ENCODE measurements at places on chromosomes 4 and X.

DNA sequence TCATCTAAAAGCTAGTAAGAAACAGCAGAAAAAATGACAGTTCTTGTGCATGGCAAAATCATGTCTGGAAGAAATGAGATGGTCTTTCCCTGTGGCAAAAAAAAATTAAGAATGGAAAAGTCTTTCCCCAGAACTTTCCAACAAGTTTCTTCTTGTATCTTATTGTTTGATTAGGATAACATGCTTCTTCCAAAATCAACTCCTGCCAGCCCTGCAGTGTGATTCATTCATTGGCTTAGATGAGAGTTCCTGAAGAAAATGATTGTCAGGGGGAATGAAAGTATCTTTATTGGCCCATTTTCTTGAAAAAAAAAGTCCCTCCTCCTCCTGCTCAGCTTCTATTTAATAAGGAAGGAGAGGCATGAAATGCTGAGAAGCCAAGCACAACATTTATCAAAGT lies 407.7 kb downstream of the ARAP2 start:
- DNase-seq, result no peak

- no peak for DNase-seq
Observed at GRCh38 chr4:82890528-82890900, 439 bp downstream of the SEC31A start.

GRCh38 chrX:36445566-36445965 lies 526.0 kb downstream of the CFAP47 start:
- no peak for DNase-seq

DNA sequence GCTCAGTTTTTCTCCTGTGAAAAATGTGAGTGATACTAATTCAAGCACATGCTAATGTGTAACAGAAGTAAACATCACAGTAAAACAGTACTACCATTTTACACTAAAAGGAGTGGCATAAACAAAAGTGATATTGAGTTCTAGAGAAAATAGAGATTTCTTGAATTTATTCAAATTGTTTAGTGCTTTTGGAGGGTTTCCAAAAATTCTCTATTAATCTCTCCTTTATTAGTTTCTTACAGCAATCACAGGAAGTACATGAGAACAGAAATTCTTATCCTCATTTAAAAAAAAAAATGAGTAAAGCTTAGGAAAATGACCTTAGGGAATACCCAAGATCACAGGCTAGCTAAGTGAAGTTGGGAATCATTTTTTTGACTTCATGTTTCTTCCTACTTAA lies 459.7 kb upstream of the GALNTL6 start:
- DNase-seq, result no peak

DNA sequence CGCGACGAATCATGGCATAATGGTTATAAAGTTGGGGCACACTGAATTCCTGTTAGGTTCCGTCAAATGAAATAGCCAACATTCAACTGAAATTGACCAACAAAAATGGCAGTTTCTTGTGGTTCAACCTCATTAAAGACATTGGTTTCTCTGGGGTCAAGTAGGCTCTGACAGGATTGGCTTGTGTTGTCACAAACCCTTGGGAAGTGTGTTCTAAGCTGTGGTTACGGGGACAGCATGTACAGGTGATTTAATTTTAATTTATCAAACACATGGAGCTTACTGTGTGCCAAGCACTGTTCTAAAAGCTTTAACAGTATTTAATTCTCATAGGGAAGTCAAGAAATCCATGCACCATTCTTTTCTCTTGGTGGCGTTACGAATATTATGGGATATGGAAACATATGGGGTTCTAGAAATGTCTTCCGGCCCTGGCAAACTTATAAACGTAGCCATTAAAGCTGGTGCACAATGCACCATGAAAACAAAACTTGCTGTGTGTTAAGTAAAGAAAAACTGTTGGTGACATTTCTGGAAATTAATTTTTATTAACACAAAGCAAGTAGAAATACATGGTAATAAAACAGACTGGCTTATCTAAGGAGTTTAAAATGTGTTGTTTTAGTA lies 891 bp downstream of the XK start:
- no peak for DNase-seq

DNA sequence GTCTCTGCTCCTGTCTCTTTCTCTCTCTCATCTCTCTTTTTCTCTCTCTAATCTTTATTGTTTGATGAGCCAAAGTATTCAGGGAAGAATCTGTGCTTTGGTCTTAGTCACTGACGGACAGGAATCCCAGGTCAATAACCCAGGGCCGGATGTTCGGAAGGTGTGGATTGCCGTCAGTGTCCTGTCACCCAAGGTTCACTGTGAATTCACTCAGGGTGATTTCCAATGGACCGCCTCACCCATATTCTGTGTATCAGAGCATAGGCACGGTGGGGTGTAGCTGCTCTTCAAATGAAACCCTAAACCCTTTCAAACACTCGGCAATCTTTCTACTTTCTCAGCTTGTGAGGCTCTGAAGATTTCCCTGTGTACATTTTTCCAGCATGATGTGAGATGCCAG lies 144.6 kb upstream of the GPC4 start:
- DNase-seq, result no peak

- no peak for DNase-seq
Observed at GRCh38 chr4:22514481-22514880, 1.4 kb downstream of the ADGRA3 start.

Data from cardiac septum (tissue), 1 donor.